Vein endothelial cell (primary cell): ENCODE measurements at places on chromosomes 12 and 14. TPM values are rescaled to one million over a fixed set of nuclear protein-coding genes. Genes with fewer than 3 reads are reported as not detected.

SERPINA3 gene
- total RNA-seq: not detected in 2 replicates

PARP11 gene
- total RNA-seq: 5.3 and 5.9 TPM in 2 replicates

GALNT16 gene
- total RNA-seq: 0.29 and 0.33 TPM in 2 replicates

ARL6IP4 gene
- total RNA-seq: 198 and 213 TPM in 2 replicates

DPPA3 gene
- not detected in 2 replicates for total RNA-seq

KRT80 gene
- total RNA-seq: 2.4 and 7.2 TPM in 2 replicates

MYL2 gene
- total RNA-seq: not detected in 2 replicates

C14orf39 gene
- under 0.01 TPM in 1 of 2 replicates, not detected in the other for total RNA-seq

CLEC6A gene
- total RNA-seq: not detected in 2 replicates

DICER1 gene
- 42.8 and 46.3 TPM in 2 replicates for total RNA-seq

AKAP6 gene
- total RNA-seq: 0.57 and 0.98 TPM in 2 replicates

KRT2 gene
- total RNA-seq: not detected in 2 replicates

SSTR1 gene
- 0.29 and 0.33 TPM in 2 replicates for total RNA-seq

IL26 gene
- not detected in 2 replicates for total RNA-seq

ADAMTS20 gene
- total RNA-seq: not detected in 2 replicates

LRFN5 gene
- 0.10 TPM in 1 of 2 replicates, not detected in the other for total RNA-seq

AMN gene
- total RNA-seq: 0.10 and 0.33 TPM in 2 replicates

CISTR gene
- not detected in 2 replicates for total RNA-seq

SLC5A8 gene
- not detected in 2 replicates for total RNA-seq

TRIM9 gene
- total RNA-seq: under 0.01 TPM in 2 replicates

CEP170B gene
- 26.4 and 27.1 TPM in 2 replicates for total RNA-seq

TPPP2 gene
- not detected in 2 replicates for total RNA-seq

RPGRIP1 gene
- total RNA-seq: not detected in 2 replicates

FOXM1 gene
- total RNA-seq: 15.0 and 23.0 TPM in 2 replicates

UNC79 gene
- under 0.01 TPM in 1 of 2 replicates, not detected in the other for total RNA-seq

TAS2R42 gene
- total RNA-seq: not detected in 2 replicates

KRT73 gene
- total RNA-seq: not detected in 2 replicates

THTPA gene
- total RNA-seq: 14.6 and 19.9 TPM in 2 replicates

B4GALNT3 gene
- total RNA-seq: not detected in 2 replicates

SYT1 gene
- total RNA-seq: 2.9 and 4.2 TPM in 2 replicates

C12orf60 gene
- 1.6 and 2.2 TPM in 2 replicates for total RNA-seq

CLEC4C gene
- total RNA-seq: not detected in 2 replicates

FOXN4 gene
- total RNA-seq: not detected in 2 replicates

OAS2 gene
- total RNA-seq: 3.3 and 4.6 TPM in 2 replicates

PLEKHD1 gene
- not detected in 2 replicates for total RNA-seq

LTBP2 gene
- total RNA-seq: 243 and 301 TPM in 2 replicates

B4GALNT1 gene
- not detected in 2 replicates for total RNA-seq
